ENCODE measurements at places on chromosomes 2 and 18.

GRCh38 chr2:21803550-21803949 is 679.8 kb downstream of the TDRD15 start:
- no peak for DNase-seq

GRCh38 chr2:170582751-170583463 is 132.2 kb upstream of the SP5 start:
- no peak for DNase-seq

DNA sequence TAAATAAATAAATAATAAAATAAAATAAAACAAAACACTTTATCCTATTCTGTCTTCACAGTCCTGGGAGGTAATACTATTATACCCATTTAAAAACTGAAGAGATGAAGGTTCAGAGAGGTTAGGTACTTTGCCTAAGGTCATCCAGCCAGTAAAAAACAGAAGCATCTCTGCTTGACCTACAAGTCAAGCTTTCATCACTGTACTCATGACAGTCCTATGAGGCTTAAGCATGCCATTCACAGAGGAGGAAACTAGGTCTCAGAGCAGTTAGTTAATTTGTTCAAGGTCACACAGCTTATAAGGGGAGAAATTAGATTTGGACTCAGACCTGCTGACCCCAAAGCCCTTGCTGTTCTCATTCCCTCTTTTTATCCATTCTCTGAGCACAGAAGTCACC is 77.5 kb downstream of the MARCO start:
- DNase-seq, result no peak

DNA sequence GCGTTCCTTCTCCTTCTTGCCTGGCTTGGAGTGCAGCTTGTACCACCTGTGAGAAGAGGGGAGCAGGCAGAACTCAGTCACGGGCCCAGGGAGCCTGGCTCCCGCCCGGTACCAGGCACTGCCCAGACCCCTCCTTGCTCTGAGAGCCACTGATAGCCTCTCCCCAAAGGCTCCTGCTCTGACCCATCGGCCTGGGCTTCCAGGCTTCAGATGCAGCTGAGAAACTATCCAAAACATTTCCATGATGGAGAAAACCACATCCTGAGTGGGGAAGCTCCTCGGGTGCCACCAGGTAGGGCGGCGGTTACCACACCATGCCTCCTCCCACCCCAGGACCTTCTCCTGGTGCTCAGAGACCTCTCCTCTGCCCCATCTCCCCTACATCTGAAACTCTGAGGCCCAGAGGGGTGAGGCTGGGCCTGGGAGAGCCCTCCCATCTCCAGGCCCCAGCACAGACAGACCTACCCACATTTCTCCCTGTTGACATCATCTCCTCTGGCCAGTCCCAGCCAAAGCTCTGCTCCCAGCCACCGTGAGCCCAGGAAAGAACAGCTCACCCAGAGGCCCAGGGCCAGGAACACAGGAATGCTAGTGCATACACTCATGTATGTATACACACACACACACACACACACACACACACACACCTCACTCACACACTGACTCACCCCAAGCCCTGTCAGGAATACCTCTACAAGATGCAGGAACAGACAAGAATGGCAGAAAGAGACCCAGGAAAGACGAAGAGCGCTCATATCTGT is 17.9 kb upstream of the SFXN5 start:
- DNase-seq, result peak; percentile 97

DNA sequence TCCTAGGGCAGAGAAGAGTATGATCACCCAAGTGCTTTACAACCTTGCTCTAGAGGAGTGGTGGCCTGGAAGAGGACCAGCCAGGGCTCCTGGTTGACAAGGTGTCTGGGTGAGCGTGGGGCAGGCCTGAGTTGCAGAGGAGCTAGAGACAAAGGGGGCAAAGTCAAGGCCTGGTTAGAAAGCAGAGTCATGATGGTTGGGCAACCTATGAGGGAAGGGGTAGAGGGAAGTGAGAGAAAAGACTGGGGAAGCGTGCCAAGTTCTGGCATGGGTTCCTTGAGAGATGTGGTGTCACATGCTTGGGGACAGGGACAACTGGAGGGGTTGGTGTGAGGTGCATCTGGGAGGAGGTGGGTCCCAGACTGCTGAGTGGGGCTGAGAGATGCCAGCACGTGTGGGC is 13.5 kb downstream of the ZFP36L2 start:
- DNase-seq, result no peak

- no peak for DNase-seq
Observed at GRCh38 chr2:68837164-68837860, 33.9 kb downstream of the BMP10 start.

GRCh38 chr2:195322324-195322723 is 334.7 kb upstream of the SLC39A10 start:
- no peak for DNase-seq

GRCh38 chr18:34491719-34492118 is 218.4 kb upstream of the DTNA start:
- no peak for DNase-seq

GRCh38 chr2:43018179-43019024 is 208.0 kb downstream of the ZFP36L2 start:
- DNase-seq, result peak; percentile 80

DNA sequence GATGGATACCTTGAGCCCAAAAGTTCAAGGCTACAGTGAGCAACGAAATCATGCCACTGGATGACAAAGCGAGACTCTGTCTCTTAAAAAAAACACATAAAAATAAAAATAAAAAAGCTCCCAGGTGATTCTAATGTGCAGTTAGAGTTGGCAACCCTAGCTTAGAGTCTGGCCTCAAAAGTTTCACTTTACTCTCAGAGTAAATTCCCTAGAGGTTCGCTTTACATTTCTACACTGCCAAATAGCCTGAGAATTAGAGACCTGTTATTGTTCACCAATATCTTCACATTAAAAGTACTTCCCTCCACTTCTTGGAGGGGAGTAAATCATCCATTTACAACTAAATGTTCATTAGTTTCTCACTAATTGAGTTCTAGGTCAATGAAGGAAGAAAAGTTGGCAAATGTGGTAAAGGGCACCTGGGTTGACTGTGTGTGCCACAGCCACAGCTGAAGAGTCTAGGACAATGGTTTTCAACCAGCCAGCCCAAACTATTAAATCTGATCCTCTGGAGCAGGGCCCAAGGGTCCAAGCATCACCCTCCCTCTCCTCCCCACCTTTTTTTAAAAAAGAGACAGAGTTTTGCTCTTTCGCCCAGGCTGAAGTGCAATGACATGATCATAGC is 15.2 kb upstream of the TMEM37 start:
- no peak for DNase-seq

- no peak for DNase-seq
Observed at GRCh38 chr2:106563195-106563594, 76.0 kb downstream of the CD8B2 start.
